ENCODE measurements at places on chromosomes 2 and 18.

DNA sequence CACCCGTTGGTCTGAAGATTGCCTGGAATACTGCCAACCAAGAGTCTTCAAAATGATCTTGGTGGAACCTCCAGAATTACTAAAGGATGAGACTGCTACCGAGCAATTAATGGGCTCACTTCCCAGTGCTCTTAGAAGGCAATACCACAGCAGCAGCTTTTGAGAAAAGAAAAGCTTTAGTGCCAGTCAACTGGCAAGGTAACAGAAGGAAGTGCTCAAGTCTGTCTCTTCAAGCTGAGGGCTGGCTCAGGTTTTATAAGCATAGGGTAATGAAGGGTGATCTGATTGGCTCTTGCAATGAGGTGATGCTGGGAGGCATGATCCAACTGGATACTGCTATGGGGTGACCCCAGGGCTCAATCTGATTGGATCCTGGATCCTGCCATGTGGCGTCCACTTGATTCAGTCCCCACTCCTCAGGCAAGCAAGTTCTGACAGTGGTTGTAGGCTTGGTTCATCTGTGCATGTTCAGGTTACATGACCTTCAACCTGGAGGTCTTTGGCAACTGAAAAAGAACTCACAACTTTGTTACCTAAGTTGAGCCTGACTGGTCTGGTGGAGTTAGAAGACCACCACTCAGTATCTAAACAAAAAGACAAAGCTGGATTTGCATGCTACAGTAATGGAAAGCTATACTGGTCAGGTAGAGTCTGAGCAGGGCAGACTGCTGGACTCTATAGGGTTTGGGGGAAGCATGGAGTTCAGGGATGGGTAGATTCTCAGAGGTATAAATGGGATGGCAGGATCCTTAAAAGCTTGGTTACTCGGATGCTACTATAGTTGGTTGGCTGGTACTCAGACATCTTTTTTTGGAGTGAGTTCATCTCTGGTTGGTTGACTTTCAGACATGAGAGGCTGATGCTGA is 14.0 kb upstream of the RIF1 start:
- no peak for DNase-seq

DNA sequence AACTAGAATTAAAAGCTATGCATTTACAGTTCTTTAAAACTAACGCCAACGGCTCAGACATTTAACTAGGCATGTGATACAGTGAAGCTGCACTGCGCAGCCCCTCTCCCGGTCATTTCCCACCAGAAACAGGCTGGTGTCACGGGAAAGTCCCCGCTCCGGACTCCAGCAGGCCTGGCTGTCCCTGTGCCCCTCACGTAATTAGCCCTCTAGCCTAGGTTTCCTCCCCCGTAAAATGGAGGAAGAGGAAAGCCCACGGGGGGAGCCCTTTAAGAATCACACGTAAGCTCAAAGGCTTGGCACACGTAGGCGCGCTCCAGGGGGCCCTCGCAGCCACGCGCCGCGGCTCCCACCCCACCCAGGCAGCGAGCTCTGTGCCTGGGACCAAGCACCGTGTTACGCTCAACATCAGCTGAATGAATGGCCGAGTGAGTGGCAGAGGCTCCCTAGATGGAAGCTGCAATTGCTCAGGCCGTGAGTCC is 48.0 kb downstream of the KCNIP3 start:
- DNase-seq: peak; percentile 27

DNA sequence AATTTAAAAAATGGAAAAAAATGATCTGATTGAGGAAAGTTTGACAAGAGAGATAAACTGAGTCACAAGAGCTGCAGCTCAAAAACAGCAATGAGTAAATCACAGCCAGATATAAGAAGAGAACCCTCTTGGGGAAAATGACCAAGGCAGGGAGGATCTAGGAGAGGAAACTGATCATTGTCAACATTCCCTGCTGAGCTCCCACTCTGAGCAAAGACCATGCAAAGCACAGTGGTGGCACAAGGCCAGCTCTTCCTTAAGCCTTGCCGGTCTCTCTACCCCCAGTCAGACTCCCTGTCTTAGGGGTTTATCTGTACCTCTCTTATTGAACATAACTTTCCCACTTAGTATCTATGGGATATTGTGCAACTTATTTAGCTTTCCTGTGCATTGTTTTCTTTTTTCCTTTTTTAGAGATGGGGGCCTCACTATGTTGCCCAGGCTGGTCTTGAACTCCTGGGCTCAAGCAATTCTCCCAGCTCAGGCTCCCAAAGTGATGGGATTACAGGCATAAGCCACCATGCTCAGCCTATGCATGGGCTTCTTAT is 54.0 kb upstream of the PPP1CB start:
- peak; percentile 34 for DNase-seq

DNA sequence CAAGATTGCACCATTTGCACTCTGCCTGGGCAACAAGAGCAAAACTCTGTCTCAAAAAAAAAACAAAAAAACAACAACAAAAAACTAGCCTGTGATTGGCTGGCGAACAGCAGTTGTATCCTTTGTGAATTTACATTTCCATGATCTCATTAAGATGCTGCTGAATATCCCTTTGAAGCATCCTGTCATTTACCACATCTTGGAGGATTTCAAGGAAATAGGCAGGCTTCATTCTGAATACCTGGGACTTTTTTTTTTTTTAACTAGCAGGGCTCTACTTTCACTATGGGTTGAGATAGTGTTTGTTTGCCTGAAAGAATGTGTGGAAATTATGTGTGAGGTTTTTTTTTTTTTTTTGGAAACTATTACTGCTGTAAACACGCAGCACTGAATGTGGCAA is 49.6 kb upstream of the RPL31 start:
- DNase-seq: no peak

DNA sequence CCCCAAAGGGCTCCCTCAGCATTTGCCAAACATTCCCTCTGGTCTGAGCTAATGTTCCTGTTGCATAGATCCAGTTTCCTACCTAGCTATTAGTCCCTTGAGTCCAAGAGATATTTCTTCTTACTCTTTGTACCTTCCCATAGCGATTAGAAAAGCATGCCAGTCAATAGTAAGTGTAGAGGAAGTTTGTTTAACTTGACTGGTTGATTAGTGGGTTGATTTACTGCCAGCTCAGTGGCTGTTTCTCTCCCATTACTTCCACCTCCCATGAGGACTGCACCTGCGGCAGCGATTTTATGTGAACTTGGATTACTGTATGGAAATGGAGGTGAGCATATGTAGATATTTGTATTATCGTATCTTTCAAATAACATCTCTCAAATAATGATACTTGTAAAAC is 1748.4 kb upstream of the CELF4 start:
- no peak for DNase-seq

DNA sequence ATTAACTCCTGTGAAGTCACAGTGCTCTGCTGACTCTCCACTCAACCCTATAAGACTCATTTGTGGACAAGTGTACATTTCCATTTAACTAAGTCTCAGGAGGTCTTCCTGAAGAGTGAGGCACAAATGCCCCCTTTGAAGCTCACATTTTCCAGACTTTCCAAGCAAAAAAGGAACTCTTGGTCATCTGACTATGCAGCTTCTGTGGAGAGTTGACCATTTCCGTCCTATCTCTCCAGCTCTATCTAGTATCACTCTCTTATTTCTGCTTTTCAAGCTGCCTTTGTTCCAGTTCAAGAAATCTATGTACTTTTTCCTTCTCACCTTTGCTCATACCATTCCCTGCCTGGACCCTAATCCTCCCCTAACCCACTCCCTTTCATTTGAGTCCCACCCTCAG is 77.0 kb downstream of the ANTXR1 start:
- DNase-seq: no peak

DNA sequence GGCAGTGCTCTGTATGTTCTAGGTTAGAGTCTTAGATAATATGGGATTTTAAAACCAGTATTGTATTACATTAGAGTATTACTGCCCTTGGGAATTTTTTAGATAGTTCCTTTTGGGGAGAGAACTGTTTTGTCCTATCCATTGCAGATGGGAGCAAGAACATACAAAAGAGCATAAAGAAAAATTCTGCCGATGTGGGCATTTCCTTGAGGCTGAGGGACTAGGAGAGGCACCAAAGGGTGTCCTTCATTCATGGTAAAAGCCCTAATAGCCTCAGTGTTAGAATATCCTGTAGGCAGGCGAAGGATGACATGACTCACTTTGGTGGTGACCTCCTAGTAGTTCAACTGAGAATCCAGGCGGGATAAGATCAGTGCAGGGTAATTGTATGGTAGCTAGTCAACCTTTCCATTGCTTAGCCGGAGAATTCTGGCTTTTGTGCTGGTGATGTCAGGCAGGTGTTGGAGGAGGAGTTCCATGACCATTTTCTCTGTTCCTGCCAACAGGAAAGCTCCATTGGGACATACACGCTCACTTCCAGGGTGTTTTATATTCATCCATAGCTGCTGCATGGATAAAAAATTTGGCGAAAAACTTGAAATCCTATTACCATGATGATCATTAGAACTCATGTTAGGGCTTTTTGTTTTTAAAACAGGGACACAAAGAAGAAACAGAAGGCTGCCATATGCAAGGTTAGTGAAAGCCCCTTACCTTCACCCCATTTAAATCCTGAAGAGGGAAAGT is 28.1 kb downstream of the EPAS1 start:
- no peak for DNase-seq

GRCh38 chr18:29882620-29883019 is 1159.9 kb downstream of the DSC3 start:
- no peak for DNase-seq

DNA sequence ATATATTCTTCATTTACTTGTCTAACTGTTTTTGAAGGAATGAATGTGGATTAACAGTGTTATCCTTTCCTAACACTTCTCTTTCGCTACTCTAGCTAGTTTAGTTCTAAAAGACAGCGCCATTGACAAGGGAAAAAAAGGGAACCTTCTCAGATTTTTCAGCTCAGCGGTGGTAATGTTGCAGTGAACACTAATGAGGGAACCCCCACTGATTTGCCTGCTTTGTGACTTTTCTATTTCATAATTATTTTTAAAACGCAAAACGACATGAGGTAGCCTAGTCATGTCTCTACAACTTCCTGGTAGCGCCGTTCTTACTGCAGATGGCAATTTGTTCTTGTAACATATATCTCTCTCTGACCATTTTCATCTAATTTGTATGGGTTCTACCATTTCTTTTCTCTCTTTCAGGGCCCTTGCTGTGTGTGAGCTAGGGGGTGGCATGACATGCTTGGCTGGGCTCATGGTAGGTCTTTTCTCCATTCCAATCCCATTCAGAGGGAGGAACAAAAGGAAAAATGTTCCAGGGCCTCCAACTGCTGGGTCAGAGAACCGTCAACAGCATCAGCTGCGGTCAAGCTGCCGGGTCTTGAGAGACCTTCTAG is 235.5 kb upstream of the SIX3 start:
- no peak for DNase-seq
